ENCODE measurements at places on chromosomes 5 and 9.

DNA sequence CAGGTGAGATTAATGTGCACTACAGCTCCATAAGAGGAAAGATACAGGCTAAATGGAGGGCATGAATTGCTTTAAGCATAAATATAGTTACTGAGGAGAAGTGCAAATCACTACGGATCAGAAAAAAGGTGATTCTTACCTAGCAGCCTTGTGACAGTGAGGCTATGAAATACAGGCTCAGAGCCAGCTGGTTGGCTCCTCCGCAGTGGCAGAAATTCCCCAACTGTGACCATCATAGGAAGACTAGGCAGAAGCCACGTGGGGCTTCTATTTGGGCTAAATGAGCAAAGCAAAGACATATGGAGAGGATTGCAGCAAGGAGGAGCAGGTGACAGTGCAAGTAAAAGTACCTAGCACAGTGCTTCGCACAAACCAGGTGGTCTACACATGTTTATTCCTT, 40.5 kb downstream of the CDO1 start:
- no peak for DNase-seq

GRCh38 chr5:168976311-168976970, 324.5 kb downstream of the SLIT3 start:
- DNase-seq, result peak; percentile 61

- DNase-seq, result no peak
Observed at GRCh38 chr9:93298498-93299417, 114.8 kb downstream of the WNK2 start.

DNA sequence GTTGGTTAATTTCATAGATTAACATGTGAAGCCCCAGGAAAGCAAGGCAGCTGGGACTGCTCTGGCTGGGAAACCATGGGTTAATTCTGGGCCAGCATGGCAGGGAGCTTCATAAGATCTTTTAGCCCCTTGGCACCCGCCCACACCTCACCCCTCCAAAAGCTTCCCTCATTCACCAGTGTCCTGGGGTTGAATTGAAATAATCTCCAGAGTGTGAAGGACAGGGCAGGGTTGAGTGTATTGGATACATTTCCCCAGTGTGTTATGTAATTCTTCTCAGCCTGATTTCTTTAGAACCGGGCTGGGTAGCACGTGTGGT, 19.4 kb downstream of the WNT8A start:
- no peak for DNase-seq

- no peak for DNase-seq
Observed at GRCh38 chr9:75467142-75467541, 378.8 kb downstream of the OSTF1 start.

DNA sequence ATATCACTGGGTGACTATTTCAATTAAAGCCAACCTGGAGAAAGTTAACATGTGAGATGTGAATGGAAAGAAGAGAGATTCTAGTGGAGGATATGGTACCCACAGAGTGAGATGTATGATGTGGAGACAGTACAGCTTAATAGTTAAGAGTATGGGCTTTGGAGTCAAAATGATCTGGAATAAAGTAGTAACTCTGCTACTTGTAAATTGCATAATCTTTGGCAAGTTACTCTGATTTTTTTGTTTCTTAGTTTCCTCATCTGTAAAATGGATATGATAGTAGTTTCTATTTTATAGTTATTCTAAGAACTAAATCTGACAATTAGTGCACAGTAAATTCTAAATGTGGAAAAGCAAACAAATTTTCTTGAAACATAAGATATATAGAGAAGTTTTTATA, 79.2 kb downstream of the ISOC1 start:
- no peak for DNase-seq

GRCh38 chr5:6273090-6273735, 105.1 kb downstream of the MED10 start:
- DNase-seq, result no peak

DNA sequence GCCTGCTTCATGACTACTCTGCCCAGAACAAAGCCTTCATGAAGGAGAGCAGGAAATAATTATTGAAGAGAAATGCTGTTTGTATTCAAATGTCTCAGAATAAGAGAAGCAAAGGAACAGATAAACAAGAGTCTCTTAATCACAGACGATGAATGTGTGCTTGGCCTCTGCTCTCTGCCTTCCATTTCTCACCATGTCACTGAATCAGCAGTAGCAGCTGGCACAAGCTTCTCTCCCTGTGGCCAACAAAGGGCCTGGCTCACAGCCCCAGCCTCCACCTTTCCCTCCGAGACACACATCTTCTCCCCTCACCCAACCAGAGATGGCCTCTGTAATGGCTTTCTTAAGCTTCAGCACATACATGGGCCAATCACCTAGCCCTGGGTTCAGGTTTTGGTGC, 128.1 kb upstream of the SLIT3 start:
- no peak for DNase-seq

GRCh38 chr9:110156902-110157301, 51.1 kb downstream of the C9orf152 start:
- DNase-seq, result peak; percentile 59
